ENCODE measurements at places on chromosomes 4 and X. TPM values are rescaled to one million over a fixed set of nuclear protein-coding genes. Genes with fewer than 3 reads are reported as not detected.

Gene PNMA3
- total RNA-seq: not detected

GRCh38 chr4:146179784-146180370 lies 4.4 kb downstream of the LSM6 start:
- DNase-seq: no peak

Gene UGT2B10
- 148 TPM for total RNA-seq

DNA sequence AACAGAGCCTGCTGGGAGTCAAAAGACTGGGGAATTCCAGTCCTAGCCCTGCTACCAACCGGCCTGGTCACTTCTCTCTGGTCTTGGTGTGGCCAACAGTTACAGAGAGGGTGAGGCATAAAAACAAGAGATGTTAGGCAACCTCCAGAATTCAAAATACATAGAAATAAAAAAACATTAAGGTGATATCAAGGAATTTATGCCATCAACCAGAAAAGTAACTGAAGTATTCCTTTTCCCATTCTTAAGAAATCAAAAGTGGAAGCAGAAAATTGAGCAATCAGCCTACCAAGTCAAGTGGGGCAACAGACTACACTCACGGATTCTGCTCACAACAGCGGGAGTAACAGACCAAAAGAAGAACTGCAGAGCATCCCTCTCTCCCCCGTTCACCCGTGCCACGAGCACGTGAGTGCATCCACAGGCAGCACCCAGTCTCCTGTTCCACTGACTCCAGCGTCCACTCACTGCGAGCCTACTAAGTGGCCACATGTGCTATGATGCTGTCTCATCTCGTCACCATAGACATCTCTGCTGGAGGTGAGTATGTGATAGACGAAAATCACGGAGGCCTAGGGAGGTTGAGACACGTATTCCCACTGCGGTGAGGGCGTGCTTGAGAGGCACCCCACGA lies 29.3 kb downstream of the AFAP1 start:
- no peak for DNase-seq

Measured in HepG2 (cell line).